ENCODE measurements at places on chromosomes 1 and 21. TPM values are rescaled to one million over a fixed set of nuclear protein-coding genes. Genes with fewer than 3 reads are reported as not detected.
A peak's percentile ranks its signal among the peaks of the same experiment; 100 is the strongest.

GRCh38 chr1:39896909-39897685 lies 4.6 kb downstream of the MYCL start:
- peak; percentile 57 for DNase-seq

LRRC71 gene
- total RNA-seq, result not detected

SNRNP40 gene
- 80.0 TPM for total RNA-seq

TFF2 gene
- total RNA-seq, result not detected

DNA sequence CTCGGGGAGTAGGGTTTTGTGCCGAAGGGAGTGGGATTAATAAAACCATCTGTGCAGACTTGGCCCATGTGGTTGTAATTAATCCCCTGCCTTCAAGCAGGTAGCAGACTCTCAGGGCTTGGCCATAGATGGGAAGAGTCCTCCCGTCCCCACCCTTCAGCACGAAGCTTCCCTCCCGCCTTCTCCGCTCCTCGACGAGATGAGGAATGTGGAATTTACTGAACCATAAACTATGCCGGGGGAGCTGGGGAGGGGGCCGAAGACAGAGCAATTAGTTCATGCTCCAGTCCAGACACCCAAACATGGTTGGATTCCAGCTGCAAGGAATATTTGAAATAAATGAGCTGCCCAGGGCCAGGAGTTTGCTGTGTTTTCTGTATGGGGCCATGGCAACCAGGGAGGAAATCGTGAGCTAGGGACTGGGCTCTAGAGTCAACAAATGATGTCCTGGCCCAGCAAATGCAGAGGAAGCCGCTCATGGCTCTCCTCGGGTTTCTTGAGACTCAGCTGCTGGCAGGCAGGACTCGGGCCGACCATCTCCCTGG lies 78.8 kb downstream of the SPSB1 start:
- no peak for DNase-seq

PCP4L1 gene
- not detected for total RNA-seq

DNA sequence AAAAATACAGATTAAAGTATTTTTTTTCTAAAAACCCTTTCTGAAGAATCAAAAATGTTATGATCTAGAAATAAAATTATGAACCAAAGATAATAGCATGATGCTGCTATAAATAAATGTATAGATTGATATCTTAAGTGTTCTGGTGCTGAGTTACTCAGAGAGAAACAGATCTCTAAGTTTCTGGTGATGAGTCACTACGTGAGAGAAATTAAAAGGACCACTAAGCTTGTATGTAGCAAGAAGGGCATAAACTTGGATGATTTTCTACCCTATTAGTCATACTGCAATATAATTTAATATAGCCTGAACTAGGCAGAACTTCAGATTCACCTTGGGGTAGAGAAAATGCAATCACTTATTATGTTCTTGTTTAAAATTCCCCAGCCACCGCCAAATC lies 514.8 kb downstream of the AMY1C start:
- DNase-seq, result no peak

DNA sequence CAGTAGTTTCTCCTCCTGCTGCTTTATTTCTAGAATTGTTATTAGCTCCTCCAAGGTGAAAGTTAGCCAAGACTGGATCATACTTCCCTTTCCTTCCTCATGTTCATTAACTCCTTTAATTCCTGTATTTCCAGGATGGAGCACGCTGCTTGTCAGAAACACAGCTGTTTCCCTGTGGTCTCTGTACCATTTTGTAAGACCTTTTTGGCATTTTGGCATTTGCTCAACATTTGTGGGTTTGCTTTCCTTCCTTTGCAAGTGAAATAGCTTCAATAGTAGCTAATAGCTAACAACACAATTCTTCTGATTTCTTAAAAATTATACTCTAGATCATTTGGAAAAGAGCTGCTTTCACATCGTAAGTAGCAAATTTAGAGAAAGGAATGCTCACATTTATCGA lies 44.3 kb upstream of the HPDL start:
- no peak for DNase-seq

LCE2C gene
- total RNA-seq, result not detected

- no peak for DNase-seq
Observed at GRCh38 chr1:143698016-143698415, 273.8 kb downstream of the FAM72C start.

GRCh38 chr1:46012236-46012635 lies 120.2 kb downstream of the PIK3R3 start:
- no peak for DNase-seq

DNA sequence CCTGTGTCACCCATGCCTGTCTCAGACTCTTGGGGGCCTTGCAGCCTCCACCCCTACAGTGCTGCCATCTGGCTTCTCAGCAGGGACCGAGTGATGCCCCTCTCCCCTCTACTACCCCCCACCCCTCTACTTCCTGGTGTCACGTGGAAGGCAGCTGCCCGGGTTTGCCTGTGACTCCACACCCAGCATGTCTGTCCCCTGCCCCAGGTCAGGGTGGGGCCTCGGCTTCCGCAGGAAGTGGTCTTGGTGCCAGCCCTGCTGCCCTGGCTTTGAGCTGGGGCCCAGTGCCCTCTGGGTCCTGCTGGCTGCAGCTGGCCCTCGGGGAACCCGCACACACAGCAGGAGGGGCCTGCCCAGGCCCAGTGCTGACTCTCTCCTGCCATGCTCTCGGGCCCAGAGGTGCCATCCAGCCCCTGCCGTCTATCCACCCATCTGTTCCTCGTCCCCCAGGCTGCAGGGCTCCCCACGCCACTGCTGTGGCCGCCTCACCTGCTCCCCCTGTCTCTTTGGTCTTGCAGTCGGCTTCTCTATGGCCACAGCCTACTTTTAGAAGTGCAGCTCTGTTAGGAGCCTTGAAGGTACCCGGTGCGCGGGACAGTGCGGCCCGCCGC lies 24.0 kb downstream of the PLCH2 start:
- DNase-seq, result no peak

SPRR2E gene
- not detected for total RNA-seq

OR2L13 gene
- total RNA-seq, result not detected

GRCh38 chr1:14137411-14138134 lies 437.6 kb downstream of the PRDM2 start:
- no peak for DNase-seq

DNA sequence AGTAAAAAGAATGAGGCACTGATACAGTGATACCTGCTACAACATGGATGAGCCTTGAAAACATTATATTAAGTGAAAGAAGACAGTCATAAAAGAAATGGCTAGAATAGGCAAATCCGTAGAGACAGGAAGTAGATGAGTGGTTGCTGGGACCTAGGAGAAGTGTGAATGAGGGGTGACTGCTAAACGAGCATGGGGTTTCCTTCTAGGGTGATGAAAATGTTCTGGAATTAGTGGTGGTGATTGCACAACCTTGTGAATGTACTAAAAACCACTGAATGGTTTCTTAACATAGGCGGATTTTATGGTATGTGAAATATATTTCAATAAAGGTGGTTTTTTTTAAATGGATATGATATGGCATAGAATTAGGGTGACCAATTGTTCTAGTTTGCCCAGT lies 12.6 kb upstream of the SERINC2 start:
- no peak for DNase-seq

BEND5 gene
- not detected for total RNA-seq

DNA sequence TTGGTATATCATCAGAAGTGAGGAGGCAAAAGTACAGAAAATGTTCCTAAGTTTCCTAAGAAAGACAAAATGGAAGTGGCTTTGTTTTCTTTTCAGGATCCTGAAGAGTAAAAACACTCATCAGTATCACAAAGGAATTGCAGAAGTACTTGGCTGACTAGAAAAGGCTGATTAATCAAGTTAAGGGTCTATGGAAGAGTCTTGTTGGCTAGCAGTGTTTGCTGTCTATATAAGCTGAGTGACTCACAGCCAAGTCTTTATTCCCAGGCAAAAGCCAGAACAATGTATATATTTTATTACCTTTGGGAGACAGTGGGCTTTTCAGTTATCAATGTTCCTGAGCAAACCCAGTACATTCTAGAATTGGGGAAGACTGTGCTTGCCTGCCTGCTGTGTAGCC lies 777.0 kb downstream of the PLA2G4A start:
- DNase-seq, result no peak

- DNase-seq, result no peak
Observed at GRCh38 chr21:44985441-44986401, 45.9 kb downstream of the SLX9 start.

DNA sequence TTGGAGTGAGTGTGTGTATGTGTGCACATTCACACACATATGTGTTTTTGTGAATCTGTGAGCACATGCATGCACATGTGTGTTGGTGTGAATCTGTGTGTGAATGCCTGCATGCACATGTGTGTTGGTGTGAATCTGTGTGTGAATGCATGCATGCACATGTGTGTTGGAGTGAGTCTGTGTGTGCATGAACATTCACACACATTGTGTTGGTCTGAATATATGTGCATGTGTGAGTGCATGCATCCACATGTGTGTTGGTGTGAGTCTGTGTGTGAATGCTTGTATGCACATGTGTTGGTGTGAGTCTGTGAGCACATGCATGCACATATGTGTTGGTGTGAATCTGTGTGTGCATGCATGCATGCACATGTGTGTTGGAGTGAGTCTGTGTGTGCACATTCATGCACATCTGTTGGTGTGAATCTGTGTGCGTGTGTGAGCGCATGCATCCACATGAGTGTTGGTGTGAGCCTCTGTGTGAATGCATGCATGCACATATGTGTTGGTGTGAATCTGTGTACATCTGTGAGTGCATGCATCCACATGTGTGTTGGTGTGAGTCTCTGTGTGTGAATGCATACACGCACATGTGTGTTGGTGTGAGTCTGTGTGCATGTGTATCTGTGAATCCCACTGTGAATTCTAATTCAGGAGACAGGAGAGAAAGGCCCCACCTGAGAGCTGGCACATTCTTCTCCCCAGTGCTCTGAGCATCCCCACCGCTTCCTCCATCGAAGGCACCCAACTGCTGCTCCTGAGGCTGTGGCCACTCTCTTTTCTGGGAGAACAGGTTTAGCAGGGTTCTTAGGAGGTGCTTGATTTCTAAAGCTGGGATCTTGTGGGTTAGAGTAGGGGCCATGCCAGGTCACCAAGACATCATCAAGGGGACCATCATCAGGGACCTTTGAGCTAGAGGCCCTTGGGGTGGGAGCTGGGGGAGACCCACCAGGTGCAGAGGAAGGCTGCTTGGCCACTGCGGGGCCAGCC lies 117.5 kb upstream of the ARHGEF16 start:
- no peak for DNase-seq

DNA sequence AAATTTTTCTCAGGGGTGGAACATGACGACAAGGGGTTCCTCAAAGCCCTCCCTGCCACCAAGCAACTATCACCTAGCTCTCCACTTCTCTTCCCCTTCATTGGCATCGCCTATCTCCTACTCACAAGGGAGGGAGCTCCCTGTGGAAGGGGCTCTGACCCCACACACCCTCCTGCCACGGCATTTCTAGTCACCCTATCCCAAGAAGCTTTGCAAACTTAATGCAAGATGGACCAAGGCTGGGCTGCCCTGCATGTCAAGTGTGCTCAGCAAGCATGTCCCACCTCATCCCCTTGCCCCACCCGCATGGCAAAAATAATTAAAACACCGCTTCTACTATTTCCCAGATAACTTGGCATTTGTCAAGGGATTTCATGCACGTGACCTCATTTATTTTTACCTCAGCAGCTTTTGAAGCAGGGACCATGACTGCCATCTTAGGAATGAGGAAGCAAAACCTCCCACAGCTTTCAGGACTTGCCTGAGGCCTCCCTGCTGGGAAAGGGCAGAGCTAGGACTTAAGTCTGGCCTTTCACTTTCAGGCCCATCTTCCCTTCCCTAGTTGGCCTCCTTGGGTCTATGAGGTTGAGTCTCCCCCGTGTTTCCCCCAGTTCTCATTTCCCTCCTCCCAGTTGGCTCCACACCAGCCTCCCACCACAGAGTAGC lies 161.3 kb downstream of the TSEN15 start:
- peak; percentile 57 for DNase-seq

UBASH3A gene
- total RNA-seq, result not detected

C8B gene
- not detected for total RNA-seq

DNA sequence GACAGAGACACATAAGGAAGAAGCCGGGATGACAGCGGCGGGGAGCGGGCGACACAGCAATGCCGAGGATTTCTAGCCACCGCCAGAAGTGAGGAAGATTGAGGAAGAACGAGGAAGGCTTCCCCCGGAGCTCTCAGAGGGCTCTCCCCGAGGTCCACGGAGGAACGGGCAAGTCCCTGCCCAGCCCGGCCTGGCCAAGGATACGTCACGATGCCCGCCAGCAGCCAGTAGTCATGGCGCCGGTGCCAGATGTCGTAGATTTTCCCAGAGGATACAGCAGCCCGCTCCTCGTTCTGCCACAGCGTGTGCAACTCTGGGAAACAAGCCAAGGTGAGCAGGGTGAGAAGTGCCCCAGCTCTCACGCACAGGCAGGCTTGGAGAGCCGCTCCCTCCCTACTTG lies 65.9 kb downstream of the KCNAB2 start:
- peak; percentile 75 for DNase-seq

GRCh38 chr1:12728391-12728790 lies 12.5 kb downstream of the AADACL3 start:
- no peak for DNase-seq

DNA sequence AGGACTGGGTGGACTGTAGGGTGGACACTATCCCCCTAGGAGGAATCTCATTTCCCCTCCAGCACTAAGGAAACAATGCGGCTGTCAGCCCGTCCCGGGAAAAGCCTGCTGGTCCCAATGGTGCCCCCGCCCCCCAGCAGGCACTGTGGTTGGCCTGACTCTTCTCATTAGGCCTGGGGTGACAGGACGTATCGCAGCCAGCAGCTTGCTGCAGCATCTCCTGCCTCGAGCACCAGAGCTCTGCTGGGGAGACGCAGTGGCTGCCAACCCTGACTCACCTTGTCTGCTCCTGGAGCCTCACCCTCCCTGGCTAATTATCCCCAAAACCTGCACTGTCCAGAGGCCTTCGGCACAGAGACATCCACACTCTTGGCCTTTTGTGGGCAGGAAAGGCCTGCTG lies 115.1 kb upstream of the GJB5 start:
- no peak for DNase-seq

DNA sequence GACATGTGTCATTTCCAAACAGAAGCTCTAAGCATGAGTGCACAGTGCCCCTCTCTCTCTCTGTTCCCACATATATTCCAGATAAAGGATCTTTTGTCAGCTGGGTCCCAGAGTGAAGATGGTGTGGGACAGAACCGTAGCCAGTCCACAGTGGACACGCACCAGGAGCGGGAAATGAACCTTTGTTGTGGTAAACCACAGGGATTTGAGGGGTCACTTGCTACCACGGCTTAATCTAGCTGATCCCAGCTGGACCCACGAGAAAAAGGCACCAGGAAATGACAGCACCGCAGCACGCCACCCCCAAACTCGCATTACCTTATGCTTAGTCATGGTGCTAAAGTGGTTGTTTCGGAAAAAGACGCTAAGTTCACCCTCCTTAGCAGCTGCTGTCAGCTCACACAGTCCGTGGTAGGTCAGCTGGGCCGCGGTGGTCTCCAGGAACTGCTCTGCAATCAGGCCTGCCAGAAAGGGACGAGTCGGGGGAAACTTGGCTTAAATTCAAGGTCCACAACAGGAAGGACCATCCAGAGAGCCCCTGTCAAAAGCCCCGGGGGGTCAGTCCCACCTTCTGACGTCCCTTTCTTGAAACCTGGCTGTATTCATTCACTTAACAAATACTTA lies 7.5 kb downstream of the MINDY1 start:
- peak; percentile 79 for DNase-seq

- no peak for DNase-seq
Observed at GRCh38 chr21:31103571-31104265, 65.4 kb upstream of the KRTAP19-8 start.
